ENCODE measurements at places on chromosomes 4 and X.

DNA sequence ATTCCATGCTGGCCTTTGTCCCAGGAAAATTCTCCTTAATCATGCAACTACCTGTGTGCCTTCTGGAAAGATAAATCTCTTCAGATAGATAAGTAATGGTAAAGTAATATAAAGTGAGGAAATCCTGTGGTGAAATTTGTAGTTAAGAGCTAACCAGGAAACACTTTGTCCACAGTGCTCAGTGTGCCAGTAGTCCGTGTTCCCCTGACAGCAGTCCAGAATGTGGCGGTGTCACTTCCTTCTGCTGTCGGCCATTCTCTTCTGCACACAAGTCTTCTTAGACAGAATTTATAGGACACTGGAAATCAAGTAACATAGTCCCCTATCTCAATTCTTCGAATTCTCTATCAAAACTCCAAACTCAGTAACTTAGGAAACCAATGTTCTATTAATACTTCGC is 5.7 kb upstream of the CXXC4 start:
- H3K4me3 ChIP-seq = no peak overlapping the region
- H3K36me3 ChIP-seq = no peaks in the 10 kb centered on the region
- no peaks in the 10 kb centered on the region for H3K27me3 ChIP-seq

DNA sequence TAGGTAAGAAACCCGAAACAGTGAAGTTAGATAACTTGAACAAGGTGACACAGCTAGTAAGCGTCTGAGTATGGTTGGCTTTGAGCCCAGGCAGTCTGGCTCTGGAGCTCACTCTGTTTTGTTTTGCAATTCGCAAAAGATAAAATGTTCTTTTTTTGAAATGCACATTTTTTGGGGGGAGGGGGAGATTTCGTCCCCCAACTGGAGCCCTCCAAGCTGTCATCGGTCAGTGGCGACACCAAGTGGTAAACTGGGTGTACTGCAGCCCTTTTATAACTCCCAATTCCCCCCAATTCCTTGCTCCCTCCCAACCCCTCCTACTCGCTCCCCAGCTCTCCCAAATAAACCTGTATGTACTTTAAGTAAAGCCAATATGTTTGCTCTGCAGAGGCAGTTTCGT is 2.8 kb upstream of the CLCN5 start:
- H3K27me3 ChIP-seq = no peaks in the 10 kb centered on the region
- H3K36me3 ChIP-seq = no peaks in the 10 kb centered on the region
- H3K27ac ChIP-seq = no peak overlapping the region
- peaks cover 8% of the 10 kb centered on the region for H3K4me1 ChIP-seq

- H3K36me3 ChIP-seq = no peaks in the 10 kb centered on the region
- no peak overlapping the region for H3K4me3 ChIP-seq
- no peak for DNase-seq
- no peaks in the 10 kb centered on the region for H3K27me3 ChIP-seq
- no peak overlapping the region for H3K27ac ChIP-seq
- no peaks in the 10 kb centered on the region for H3K4me1 ChIP-seq
Observed at GRCh38 chr4:75180790-75181776, 248.2 kb downstream of the PARM1 start.

- H3K4me3 ChIP-seq = no peak overlapping the region
- no peaks in the 10 kb centered on the region for H3K4me1 ChIP-seq
- no peak overlapping the region for H3K27ac ChIP-seq
- H3K27me3 ChIP-seq = no peaks in the 10 kb centered on the region
- DNase-seq = no peak
Observed at GRCh38 chr4:154126276-154126675, 337.4 kb upstream of the SFRP2 start.

DNA sequence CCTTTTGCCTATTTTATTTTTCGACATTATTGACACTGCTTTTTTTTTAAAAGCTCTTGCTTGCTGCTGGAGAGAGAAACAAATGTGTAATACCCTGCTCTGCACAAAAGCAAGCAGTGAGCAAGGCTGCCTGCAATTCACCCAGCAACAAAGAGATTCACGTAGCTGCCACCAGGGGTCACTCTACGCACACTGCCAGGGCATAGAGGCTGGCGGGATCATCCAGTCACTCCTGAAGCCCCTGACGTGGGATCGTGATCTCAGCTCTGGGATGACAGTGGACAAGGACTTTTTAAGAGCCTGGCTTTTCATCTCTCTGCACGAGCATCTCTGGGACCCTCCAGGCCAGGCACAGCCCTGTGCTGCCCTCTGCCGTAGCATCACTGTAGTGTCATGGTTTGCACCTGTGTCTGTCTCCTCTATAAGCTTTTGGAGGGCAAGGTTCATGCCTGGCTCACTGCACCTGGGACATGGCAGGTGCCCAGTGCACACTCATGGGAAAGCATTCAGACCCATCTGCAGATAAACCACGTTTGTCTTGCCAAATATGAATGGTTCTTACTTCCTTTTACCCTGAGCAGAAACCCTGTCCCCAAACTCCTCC is 19.8 kb downstream of the C4orf50 start:
- no peaks in the 10 kb centered on the region for H3K27me3 ChIP-seq
- no peak for DNase-seq
- H3K27ac ChIP-seq = no peak overlapping the region
- H3K4me1 ChIP-seq = no peaks in the 10 kb centered on the region
- H3K36me3 ChIP-seq = no peaks in the 10 kb centered on the region

GRCh38 chr4:98447648-98448047 is 186.5 kb downstream of the RAP1GDS1 start:
- H3K27me3 ChIP-seq = no peaks in the 10 kb centered on the region
- H3K4me3 ChIP-seq = no peak overlapping the region
- H3K36me3 ChIP-seq = peaks cover 4% of the 10 kb centered on the region
- no peaks in the 10 kb centered on the region for H3K4me1 ChIP-seq
- DNase-seq = no peak

DNA sequence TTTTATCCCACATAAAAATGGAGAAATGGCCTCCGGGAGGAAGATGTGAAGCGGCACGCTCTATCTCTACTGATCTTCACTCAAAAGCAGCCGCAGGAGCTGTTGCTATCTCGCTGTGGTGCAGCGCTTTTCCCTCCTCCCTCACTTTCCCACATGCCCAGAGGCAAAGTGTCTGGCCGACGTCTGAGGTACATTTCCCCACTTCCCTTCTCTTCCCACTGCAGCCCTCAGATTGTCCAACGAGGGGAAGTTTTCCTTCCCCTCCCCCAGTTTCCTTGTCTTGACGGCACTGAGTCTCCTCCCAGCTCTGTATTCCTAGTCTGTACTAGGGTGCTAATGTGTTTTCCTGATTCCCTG is 660 bp upstream of the COL25A1 start:
- H3K27me3 ChIP-seq = peaks cover 25% of the 10 kb centered on the region
- no peaks in the 10 kb centered on the region for H3K36me3 ChIP-seq
- H3K27ac ChIP-seq = no peak overlapping the region
- H3K4me1 ChIP-seq = peaks cover 19% of the 10 kb centered on the region

GRCh38 chrX:49915361-49916222 is 6.8 kb upstream of the CLCN5 start:
- peaks cover 5% of the 10 kb centered on the region for H3K4me1 ChIP-seq
- H3K36me3 ChIP-seq = no peaks in the 10 kb centered on the region
- no peaks in the 10 kb centered on the region for H3K27me3 ChIP-seq
- DNase-seq = no peak
- no peak overlapping the region for H3K27ac ChIP-seq

DNA sequence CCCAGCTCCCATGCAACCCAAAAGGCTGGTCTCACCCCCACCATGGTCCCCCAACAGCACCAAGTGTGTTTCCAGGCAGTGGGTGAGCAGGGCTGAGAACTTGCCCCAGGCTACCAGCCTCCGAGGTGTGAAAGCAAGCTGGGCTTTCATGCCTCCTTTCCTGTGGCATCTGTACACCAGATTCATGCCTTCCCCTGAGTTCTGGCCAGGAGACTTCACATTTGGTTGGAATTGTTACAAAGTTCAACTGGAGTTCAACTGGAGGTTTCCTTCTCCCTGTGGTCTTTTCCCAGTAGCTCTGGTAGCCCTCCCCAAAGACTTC is 77.6 kb upstream of the RAB40AL start:
- H3K4me1 ChIP-seq = no peaks in the 10 kb centered on the region
- no peak for DNase-seq
- no peak overlapping the region for H3K4me3 ChIP-seq
- H3K27ac ChIP-seq = no peak overlapping the region
- H3K36me3 ChIP-seq = no peaks in the 10 kb centered on the region
- no peaks in the 10 kb centered on the region for H3K27me3 ChIP-seq

DNA sequence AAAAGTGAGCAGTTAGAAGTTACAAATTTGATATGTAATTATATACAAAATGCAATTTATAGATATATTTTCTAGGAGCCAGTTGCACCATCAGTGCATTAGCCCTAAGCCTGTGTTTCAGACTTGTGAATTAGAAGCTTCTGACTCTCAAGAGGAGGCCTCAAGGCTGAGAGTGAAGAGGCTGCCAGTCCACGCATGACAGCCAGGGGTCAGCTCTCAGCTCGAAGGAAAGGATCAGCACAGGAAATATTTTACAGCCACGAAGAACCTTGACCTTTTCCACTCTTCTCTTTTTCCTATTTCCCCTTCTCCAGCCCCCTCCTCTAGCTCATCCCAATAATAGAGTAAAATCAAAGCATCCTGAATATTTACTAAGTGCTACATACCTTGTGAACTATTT is 642.4 kb downstream of the TRIML1 start:
- no peaks in the 10 kb centered on the region for H3K4me1 ChIP-seq
- H3K27ac ChIP-seq = no peak overlapping the region
- no peaks in the 10 kb centered on the region for H3K36me3 ChIP-seq
- no peak for DNase-seq

GRCh38 chr4:32172086-32172485 is 1451.9 kb downstream of the PCDH7 start:
- no peak for DNase-seq
- H3K4me1 ChIP-seq = no peaks in the 10 kb centered on the region
- no peaks in the 10 kb centered on the region for H3K27me3 ChIP-seq

DNA sequence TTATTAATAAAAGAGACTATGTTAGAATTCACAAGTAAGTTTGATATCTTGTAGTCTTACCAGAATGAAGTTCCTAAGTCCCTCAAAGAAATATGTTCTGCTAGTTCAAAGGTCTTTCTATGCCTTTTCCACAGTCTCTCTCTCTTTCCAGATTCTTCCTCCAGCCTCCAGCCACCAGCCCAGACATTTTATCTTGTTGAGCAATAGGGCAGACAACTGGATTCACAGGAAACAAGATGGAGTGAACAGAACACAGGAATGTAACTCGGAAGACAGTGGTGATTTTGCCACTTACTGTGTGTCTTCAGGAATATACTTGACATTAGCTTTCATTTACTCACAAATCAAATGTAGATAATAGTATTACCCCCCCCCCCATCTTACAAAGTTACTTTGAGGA is 17.1 kb upstream of the CPEB2 start:
- no peaks in the 10 kb centered on the region for H3K4me1 ChIP-seq
- no peaks in the 10 kb centered on the region for H3K36me3 ChIP-seq
- no peaks in the 10 kb centered on the region for H3K27me3 ChIP-seq

DNA sequence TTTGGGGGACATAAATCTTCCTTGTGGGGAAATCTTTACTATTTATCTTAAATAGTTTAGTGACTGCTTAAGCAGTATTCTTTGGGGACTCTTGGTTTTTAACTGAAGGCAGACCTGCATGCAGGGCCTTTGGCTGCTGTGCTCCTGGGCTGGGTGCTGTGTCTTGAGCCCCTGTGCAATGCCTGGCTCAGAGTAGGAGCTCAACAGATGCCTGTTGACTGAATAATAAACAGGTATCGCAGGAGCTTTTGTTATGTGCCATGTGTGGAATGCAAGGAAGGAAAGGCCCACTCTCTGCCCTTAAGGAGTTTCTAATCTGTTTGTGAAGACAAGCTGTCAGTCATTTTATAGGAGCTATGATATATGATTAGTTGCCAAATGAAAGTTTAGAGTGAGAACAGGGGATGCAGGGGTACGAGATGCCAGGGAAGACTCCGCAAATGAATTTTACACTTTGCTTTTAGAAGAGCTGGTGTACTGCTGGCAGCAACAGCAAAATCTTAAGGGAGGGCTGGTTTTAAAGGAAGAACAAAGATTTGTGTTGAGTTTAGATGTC is 6.7 kb downstream of the GAB1 start:
- no peaks in the 10 kb centered on the region for H3K27me3 ChIP-seq
- no peak overlapping the region for H3K27ac ChIP-seq
- no peaks in the 10 kb centered on the region for H3K36me3 ChIP-seq
- no peak for DNase-seq

DNA sequence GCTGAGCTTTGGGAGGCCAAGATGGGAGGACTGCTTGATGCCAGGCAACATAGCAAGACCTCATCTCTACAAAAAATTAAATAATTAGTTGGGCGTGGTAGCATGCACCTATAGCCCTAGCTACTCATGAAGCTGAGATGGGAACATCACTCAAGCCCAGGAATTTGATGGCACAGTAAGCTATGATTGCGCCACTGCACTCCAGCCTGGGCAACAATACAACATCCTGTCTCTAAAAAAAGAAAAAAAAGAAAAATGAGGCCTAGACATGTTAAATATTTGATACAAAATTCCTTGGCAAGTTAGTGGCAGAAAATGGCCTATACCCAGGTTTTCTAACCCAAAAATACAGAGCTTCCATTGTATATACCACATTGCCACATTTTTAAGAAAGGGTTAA is 88.1 kb upstream of the MAB21L2 start:
- H3K27ac ChIP-seq = no peak overlapping the region
- H3K36me3 ChIP-seq = no peaks in the 10 kb centered on the region
- no peak for DNase-seq

DNA sequence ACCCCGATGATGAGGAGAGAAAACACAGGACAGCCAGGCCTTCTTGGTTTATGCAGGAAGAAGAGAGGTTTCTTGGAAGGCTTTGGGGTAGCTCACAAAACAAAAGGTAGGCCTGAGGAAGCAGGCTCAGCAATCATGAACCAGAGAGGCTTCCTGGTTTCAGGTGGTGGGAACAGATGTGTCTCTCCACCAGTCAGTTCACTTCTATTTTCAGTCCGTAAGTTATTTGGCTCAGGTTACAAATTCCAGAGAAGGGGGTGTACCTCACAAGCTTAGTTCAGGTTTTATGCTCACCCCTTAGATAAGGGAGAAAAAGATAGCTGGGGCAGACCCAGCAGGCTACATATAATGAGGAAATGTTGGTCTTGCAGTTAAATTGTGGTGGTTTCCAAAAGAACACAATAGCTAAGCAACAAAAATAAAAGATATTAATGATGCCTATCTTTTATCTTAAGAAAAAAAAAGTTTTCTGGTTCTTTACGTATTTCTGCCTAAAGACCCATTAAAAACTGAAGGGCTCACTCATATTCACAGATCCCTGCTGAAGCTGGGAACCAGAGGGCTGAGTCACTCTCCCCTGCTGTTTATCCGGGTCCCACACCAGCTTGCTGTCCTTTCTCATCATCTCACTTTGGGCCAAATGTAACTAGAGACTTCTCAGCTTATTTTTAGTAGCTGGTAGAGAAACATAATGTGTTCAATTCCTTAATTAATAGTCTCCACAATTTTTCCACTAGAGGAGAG is 177.0 kb downstream of the CAMK2D start:
- no peak for DNase-seq
- H3K36me3 ChIP-seq = no peaks in the 10 kb centered on the region
- H3K27ac ChIP-seq = no peak overlapping the region
- peaks cover 24% of the 10 kb centered on the region for H3K4me1 ChIP-seq
- no peaks in the 10 kb centered on the region for H3K27me3 ChIP-seq

- no peaks in the 10 kb centered on the region for H3K36me3 ChIP-seq
- no peak for DNase-seq
- no peak overlapping the region for H3K4me3 ChIP-seq
- no peaks in the 10 kb centered on the region for H3K27me3 ChIP-seq
- H3K4me1 ChIP-seq = no peaks in the 10 kb centered on the region
Observed at GRCh38 chr4:8019396-8020365, 80.0 kb upstream of the AFAP1 start.

- peaks cover 9% of the 10 kb centered on the region for H3K36me3 ChIP-seq
- no peak overlapping the region for H3K27ac ChIP-seq
- H3K27me3 ChIP-seq = no peaks in the 10 kb centered on the region
- H3K4me3 ChIP-seq = no peak overlapping the region
- H3K4me1 ChIP-seq = no peaks in the 10 kb centered on the region
- DNase-seq = no peak
Observed at GRCh38 chrX:134501941-134502340, 42.0 kb downstream of the HPRT1 start.

Data from esophagus muscularis mucosa (tissue), 4 donors.